ENCODE measurements at places on chromosomes 12 and 14.

GRCh38 chr14:68687746-68688145 is 105.1 kb downstream of the ZFP36L1 start:
- DNase-seq: no peak

DNA sequence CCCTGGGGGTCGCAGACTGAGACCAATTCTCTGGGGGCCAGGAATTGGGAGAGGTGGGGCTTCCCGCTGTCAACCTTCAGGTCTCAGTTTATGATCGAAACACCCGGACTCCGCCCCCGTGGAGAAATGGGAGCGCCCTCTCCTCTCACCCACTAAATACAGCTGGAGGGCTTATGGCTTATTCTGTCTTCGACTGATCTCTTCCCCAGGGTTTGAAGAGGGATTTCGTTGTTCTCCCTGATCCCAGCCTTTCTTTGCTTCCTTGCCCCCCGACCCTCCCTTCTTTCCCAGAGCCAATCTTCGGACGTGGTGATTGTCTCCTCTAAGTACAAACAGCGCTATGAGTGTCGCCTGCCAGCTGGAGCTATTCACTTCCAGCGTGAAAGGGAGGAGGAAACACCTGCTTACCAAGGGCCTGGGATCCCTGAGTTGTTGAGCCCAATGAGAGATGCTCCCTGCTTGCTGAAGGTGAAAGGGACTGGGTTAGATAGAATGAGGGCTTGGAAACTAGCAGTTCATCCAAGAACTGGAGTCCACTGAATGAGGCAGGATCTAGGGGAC is 607 bp downstream of the OS9 start:
- DNase-seq: no peak

DNA sequence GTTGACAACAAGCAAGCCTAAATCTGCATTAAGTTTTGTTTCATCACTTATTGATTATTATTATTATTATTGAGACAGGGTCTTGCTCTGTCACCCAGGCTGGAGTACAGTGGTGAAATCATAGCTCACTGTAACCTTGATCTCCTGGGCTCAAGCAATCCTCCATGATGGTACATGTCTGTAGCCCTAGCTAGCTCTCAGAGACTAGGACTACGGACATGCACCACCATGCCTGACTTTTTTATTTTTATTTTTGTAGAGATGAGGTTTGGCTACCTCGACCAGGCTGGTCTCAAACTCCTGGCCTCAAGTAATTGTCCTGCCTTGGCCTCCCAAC is 35.7 kb upstream of the STK38L start:
- DNase-seq: no peak

GRCh38 chr12:16726879-16727278 is 120.9 kb upstream of the LMO3 start:
- DNase-seq: no peak

- no peak for DNase-seq
Measured at GRCh38 chr12:103933237-103933636, 3.0 kb downstream of the HSP90B1 start.

DNA sequence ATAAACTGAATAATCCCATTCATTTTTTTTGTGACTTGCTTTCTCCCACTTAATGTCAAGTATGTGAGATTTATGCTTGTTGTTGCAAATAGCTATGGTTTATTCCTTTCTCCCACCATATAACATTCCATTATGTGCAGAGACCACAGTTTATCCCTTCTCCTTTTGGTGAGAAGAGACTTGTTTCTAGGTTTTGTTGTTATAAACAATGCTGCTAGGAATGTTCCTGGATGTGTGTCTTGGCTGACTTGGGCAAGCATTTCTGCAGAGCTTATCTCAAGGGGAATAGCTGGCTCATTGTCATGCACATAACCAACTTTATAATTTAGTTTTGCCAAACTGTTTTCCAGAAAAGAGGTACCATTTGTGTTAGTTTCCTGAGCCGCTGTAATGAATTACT is 47.6 kb upstream of the PPP1CC start:
- DNase-seq: no peak

GRCh38 chr12:67662910-67663538 is 14.5 kb downstream of the DYRK2 start:
- no peak for DNase-seq

- peak; percentile 21 for DNase-seq
Measured at GRCh38 chr14:101442451-101442850, 118.8 kb upstream of the DIO3 start.

- no peak for DNase-seq
Measured at GRCh38 chr12:104282109-104282508, 21.4 kb upstream of the EID3 start.

DNA sequence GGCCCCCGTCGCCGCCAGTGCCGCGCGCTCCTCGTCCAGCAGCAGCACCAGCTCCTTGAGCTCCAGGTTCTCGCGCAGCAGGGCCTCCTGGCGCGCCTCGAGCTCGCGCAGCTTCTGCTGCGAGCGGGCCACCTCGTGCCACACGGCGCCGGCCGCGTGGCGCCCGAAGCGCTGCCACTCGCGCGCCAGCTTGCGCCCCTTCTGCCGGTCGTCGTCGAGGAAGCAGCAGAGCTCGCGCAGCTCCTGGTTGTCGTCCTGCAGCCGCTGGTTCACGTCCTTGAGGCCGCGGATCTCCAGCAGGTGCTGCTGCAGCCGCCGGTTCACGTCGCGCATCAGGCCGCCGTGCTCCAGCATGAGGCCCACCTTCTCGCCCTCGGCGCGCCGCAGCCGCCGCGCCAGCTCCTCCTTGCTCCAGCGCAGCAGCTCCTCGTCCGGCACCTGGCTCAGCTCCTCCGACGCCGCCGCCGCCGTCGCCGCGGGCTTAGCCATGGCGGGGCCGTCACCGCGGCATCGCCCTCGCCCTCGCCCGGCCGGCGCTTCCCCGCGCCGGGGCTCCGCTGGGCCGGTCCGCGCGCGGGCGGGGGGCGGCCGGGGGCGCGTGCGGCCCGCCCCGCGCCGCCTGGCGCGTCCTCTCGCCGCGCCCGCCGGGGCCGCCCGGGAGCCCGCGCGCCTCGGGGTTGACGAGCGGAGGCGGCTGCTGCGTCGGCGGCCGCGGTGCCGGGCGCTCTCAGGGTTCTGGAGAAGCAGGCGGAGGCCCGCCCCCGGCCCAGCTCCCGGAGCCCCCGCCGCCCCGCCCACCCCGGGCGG is at the start of gene CCDC85C:
Gene CCDC85C, minus strand, starts transcription at position 737 of the 807 bp plus-strand sequence. Its CDS starts 248 bp downstream, at position 489.
- peak; percentile 25 for DNase-seq

DNA sequence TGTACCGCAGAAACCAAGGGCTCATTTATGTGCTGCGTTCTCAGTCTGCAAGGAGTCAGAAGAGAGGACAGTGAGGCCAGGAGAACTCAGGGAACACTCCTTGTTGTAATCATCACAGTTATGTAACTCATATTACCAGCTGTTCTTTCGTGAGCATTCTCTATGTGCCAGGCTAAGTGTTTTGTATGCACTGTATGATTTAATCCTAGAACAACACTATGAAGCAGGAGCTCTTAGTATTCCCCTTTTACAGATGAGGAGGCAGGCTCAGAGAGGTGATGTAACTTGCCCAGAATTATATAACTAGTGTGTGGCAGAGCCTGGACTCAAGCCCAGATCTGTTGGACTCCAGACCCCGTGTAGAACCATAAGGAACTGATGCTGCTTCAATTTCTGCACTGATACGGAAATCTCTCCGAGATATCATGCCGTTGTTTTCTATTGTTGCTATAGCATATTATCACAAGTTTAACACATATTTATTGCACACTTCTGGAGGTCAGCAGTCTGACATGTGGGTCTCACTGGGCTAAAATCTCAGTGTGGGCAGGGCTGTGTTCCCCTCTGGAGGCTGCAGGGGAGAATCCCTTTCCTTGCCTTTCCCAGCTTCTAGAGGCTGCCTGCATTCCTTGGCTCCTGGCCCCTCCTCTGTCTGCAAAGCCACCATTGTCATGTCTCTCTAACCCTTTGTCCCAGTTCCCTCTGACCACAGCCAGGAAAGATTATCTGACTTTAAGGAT is 16.3 kb upstream of the CD9 start:
- no peak for DNase-seq

All from activated T-cell treated with anti-CD3 and anti-CD28 coated beads for 1 hour (primary cell).